ENCODE measurements at places on chromosomes 2 and 18. TPM values are rescaled to one million over a fixed set of nuclear protein-coding genes. Genes with fewer than 3 reads are reported as not detected.

DNA sequence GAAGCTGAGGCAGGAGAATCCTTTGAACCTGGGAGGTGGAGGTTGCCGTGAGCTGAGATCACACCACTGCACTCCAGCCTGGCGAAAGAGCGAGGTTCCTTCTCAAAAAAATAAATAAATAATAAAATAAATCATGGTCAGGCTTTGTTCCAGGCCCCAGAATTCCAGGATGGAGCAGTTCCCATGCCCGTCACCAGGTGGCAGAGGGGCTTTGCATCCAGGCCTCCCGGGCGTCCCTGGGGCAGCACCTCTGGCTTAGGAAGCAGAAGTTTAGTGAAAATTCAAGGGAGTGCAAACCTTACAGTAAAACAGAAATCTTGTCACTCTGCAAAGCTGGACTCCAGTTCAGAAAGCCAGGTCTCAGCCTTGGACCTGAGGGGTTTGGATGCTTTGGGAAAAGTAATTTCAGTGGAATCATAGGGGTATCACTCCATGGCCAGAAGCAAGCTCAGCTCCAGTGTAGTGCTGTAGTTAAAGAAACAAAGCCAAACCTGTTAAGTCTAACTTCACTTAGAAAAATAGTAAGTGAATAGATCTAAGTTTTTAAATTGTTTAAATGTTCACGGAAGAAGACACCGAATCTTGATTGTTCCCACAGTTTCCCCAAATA is 512.7 kb downstream of the CMPK2 start:
- no peaks in the 10 kb centered on the region for H3K36me3 ChIP-seq
- H3K27me3 ChIP-seq: no peaks in the 10 kb centered on the region
- H3K4me3 ChIP-seq: no peak overlapping the region
- H3K4me1 ChIP-seq: no peaks in the 10 kb centered on the region

Gene PIEZO2
- not detected for total RNA-seq

DNA sequence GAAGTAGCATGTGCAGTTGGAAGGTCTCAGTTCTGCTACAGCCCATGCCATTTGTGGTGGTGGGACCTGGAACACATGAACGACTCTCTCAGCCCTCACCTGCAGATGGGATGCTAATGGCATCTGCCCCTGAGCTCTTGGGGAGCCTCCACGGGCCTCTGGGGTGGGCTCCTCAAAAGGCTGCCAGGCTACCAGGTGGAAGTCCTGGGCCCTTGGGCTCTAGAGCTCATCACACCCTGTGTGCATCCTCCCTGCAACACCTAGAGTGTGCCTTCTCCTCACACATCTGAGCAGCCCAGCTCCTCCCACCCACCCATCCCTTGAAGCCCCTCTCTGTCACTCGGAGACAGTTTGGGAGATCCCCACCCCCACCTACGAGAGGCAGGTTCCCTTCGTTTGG is 231.8 kb upstream of the MYT1L start:
- no peaks in the 10 kb centered on the region for H3K4me1 ChIP-seq
- no peak for DNase-seq
- H3K27ac ChIP-seq: no peak overlapping the region
- peaks cover 2% of the 10 kb centered on the region for H3K27me3 ChIP-seq
- no peaks in the 10 kb centered on the region for H3K36me3 ChIP-seq

- H3K27ac ChIP-seq: no peak overlapping the region
- H3K36me3 ChIP-seq: no peaks in the 10 kb centered on the region
- H3K27me3 ChIP-seq: peaks cover 17% of the 10 kb centered on the region
Observed at GRCh38 chr18:45755934-45756333, 32.0 kb downstream of the SLC14A1 start.

GRCh38 chr2:128292599-128293425 is 25.9 kb downstream of the HS6ST1 start:
- H3K36me3 ChIP-seq: peaks cover 1% of the 10 kb centered on the region
- H3K27ac ChIP-seq: no peak overlapping the region
- no peak overlapping the region for H3K4me3 ChIP-seq
- H3K4me1 ChIP-seq: no peaks in the 10 kb centered on the region
